ENCODE measurements at places on chromosomes 7 and 10. TPM values are rescaled to one million over a fixed set of nuclear protein-coding genes. Genes with fewer than 3 reads are reported as not detected.

DNA sequence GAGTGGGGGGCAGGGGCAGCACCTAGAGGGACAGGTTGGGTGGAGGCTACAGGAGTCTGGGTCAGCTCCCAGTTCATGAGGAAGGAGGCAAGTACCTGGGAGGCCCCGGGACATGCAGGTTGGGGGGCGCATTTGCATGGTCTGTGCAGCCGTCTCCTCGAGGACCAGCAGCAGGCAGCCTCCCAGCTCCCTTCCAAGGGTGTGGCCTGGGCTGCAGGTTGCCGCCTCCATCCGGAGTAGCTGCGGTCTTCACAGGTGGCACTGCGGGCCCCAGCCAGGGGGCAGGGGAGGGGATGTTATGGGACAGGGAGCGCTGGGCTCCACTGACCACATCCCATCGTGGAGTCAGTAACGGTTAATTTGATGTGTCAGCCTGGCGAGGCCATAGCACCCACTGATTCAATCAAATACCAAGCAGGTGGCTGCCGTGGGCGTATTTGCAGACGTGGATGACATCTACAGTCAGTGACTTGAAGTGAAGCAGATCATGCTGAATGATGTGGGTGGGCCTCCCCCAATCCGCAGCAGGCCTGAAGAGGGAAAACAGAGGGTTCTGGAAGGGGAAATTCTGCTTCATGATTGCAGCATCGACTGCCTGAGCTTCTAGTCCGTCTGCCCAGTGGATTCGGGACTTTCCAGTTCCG, 81.6 kb downstream of the PRKAG2 start:
- peak; percentile 42 for DNase-seq

DNA sequence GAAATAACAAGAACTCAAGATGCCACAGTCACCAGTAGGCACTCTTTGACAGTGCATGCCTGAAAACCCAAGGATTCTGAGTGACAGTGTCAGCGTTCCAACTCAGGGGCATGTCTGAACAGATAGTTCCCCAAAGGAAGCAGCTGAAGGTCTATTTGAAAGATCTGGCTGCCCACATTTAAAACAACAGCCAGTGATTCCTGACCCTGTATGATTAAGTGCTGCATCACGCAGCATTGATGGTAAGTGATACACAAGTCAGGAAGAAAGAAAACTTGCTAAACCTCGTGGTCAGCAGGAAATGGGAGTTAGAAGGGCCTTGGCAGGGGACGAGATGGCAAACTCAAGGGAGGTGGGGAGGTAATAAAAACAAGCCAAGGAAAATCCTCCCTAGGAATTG, 1013.1 kb downstream of the TYW1 start:
- no peak for DNase-seq

DNA sequence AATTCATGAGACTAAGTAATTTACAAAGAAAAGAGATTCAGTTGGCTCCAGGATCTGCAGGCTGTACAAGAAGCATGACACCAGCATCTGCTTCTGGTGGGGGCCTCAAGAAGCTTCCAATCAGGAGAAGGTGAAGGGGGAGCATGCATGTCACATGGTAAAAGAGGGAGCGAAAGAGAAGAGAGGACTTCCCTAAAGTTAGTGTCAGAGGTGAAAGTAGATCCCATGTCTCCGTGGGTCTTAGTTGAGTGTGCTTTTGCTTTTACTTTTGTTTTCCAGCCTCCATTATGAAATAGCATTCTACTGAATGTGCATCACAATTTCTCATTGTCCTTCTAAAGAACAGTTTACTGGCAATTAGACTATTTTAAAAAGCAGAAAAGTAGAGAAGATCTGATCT, 213.6 kb upstream of the FZD1 start:
- DNase-seq, result no peak

DNA sequence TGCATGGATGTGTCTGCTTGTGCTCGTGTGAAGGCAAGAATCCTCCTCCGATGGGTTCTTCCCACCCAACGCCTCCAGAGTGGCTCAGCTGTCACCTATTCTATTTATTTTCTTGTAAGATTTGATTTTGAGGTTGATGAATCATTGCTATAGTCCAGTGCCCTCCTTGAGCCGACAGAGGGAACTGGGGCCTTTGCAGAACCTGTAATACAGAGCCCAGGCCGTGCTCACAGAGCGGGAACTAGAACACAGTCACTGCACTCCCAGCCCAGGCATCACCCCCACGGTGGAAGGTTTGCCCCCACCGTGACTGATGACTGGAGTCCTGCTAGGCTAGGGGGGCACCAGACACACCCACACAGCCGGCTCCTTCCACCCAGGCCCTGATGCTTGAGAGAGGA, 2.0 kb downstream of the RARRES2 start:
- no peak for DNase-seq

The TACC2 gene
- total RNA-seq, result 193 TPM

DNA sequence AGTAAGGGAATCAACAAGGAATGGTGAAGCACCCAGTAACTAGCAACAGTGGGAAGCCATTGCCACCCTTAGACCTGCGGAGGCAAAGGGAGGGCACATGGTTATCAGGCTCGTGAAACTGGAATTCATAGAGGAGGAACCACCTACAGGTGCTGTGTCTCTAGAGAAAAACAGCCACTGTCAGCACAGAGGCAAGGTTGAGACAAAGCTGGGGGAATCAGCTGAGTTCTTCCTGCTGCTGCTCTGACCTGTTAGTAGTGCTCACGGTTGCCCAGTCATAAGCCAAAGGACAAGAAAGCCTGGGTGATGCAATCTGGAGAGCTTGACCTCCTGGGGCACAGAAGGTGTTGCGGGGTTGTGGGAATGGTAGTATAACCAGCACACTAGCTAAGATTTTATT, 110.1 kb downstream of the TPST1 start:
- DNase-seq, result no peak

GRCh38 chr10:117217196-117217761, 20.0 kb downstream of the KCNK18 start:
- DNase-seq, result no peak

DNA sequence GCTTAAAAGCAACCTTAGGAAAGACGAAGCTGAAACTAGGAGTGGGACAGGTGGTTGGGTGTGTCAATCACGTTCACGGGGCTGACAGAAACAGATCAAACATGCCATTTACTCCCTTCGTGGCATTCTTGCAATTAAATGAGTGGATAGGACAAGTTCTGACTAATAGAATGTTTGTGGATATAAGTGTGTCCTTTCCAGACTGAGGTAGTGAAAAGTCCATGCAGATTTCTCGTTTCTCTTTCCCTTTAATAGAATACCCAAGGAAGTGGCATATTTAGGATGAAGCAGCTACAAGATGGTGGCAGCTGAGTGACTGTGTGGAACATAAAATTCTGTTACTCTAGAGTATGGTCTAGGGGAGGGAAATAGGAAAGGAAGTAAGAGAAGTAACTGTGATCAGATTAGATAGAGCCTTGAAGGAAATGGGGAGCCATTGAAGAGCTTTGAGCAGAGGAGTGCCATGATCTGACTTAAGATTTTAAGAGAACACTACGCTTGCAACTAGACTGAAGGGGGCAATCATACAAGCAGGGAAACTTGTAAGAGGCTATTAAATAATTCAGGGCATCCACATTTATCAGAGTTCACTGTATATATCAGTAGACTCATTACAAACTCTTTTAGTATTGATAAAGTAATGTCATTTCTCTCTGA, 46.3 kb upstream of the HYAL4 start:
- DNase-seq, result no peak

- DNase-seq, result peak; percentile 85
Observed at GRCh38 chr10:3852147-3852904, 67.3 kb upstream of the KLF6 start.

The MICU1 gene
- total RNA-seq, result 54.0 TPM

GRCh38 chr10:96840841-96841518, 8.9 kb downstream of the LCOR start:
- DNase-seq, result no peak

DNA sequence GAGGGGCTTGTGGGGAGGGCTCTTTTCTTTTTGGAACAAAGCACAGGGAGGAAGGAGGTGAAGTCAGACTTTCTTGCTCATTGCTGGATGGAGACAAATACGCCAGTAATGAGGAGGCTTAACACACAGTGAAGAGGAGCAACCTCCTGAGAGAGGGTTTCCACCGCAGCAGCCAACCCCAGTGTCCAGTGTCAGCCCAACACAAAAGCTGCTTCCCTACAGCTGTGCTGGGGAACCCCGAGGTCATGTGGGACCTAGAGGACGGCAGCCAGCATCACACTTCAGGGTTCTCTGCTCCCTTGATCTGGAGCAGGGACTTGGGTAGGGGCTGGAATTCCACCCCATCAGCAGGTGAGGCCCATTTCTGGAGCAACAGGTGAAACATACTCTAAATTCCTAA, 7.7 kb downstream of the BLNK start:
- no peak for DNase-seq

The AKR1D1 gene
- total RNA-seq, result not detected

- no peak for DNase-seq
Observed at GRCh38 chr7:85796956-85797355, 610.1 kb upstream of the SEMA3D start.

DNA sequence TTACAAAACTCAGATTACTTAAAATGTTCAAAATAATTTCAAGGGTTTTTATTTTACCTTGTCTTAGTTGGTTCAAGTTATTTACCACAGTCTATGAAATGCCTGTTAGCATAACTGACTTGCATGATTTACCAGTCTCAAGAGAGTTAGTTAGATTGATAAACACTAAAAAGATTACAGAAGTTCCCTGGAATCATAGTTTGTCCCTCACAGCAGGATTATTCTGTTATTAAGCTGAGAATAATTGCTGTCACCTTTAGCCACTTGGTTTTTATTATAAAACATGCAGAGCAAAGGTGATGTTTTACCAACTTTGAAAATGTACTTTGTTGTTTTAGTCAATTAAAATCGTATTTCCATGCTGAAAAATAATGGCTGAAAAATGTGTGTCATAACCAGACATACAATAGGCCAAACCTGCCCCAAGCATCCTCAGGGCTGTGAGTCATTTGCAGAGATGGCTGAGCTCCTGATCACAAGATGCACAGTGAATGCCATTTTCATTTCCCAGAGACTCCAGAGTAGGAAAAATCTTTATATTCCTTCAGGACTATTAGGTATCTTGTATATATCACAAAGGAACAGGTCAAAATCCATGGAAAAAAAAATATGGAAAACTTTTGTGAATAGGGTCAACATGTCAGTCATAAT, 87.8 kb upstream of the DKK1 start:
- no peak for DNase-seq

GRCh38 chr7:37683246-37684120, at the start of gene GPR141:
Gene GPR141, plus strand, starts transcription at chr7:37683766. Its CDS starts 56,628 bp downstream, at chr7:37740394.
- no peak for DNase-seq

The DPYSL4 gene
- 1.3 TPM for total RNA-seq

The PKD2L1 gene
- total RNA-seq, result not detected

- no peak for DNase-seq
Observed at GRCh38 chr10:46522295-46523118, 34.0 kb downstream of the GPRIN2 start.

GRCh38 chr7:140883378-140883777, 41.4 kb downstream of the BRAF start:
- DNase-seq, result no peak

DNA sequence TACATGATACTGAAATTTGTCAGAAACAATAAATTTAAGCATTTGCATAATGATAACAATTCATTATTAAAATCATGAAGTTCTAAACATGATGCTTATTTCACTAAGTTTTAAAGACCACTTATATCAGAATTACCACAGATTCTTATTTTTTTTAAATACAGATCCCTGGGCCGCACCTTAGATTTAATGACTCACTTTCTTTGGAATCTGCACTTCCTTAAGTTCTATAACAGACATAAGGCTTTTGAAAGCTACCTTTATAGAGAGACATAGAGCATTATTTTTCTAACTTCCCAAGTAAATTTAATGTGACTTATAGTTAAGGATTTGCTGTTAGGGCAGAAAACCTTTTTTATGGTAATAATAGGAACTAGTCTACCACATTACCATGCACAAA, 214.9 kb downstream of the IPMK start:
- DNase-seq, result no peak

GRCh38 chr10:118045837-118046394, 825 bp downstream of the RAB11FIP2 start:
- no peak for DNase-seq

DNA sequence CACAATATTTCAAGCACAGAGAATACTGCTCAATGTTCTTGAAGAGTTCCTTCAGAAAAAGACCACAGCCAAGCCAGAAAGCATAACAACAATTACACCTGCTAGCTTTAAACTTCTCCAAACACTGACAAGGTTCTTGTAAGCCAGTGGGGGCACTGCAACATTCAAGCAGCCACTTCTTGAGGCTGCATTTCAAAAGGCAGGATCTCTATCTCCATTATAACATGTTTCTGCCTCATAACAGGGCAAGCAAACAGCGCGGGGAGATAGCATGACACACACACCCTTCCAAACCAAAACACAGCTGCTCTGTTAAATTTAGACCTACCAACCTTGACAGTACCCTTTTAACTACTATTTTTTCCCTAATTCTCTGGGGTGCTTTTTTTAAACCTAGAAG, 30.8 kb downstream of the CHCHD3 start:
- no peak for DNase-seq

DNA sequence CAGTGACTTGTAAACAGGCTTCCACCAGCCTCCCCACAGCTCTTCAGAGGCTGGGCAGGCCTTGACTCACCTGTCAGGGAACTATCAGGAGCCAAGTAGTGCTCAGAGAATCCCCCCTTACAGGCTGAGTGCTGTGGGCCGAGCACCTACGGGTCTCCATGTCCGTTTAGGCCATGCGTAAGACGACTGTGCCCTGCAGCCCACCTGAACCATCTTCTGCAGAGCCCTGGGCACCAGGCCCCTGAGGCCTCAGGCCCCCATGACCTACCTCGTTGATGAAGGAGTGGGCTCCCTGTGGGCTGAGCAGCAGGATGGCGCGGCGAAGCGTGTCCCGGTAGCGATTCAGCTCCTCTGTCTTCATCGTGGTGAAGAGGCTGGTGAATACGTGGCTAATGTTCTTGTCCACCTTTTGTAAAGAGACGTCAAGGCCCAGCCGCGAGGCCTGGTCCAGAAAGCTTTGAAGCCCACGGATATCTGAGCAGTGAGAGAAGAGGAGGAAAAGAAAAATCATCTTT, 228.0 kb downstream of the GRID1 start:
- no peak for DNase-seq

GRCh38 chr7:106693677-106694353, 32.9 kb upstream of the CCDC71L start:
- DNase-seq, result no peak

The MDFIC gene
- total RNA-seq, result 50.0 TPM

The JCAD gene
- 28.7 TPM for total RNA-seq

DNA sequence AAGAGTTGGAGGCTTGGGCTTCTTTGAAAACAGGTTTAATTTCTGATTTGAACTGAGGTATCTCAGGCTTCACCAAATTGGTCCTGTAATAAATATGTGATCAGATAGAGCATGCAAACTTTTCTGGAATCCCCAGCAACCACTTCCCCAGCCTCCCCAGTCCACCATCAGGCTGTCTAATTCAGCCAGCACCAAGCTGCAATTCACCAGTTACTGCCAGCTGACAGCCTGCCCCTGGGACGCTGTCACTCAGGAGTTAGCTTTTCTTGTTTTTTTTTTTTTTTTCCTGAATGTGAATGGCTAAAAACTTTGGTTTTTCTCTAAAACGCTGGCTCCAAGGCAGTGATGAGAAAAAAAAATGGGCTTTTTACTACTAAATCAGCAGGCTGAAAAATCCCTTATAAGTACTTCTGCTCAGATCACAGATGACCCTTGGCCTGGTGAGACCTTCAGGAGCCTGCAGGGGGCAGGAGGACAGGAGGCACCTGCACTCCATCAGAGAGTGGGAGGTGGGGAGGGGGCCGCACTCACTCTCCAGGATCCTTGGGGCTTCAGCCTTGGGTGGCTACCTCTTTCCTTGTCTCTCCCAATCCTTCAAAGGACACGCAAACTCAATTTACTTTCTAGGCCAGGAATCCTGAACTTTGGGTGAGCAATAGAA, 349.4 kb downstream of the GATA3 start:
- DNase-seq, result no peak
